Hematopoietic multipotent progenitor cell treated with erythropoietin and hydrocortisone succinate and interleukin-3 and kit ligand, for 6 days (in vitro differentiated cells): ENCODE measurements at places on chromosomes 3 and 15.
A peak's percentile ranks its signal among the peaks of the same experiment; 100 is the strongest.

- DNase-seq, result no peak
Observed at GRCh38 chr3:59385547-59385946, 335.7 kb upstream of the CFAP20DC start.

GRCh38 chr15:89360294-89360971 is 25.8 kb upstream of the POLG start:
- DNase-seq, result no peak

GRCh38 chr15:49906966-49907365 is 212.1 kb downstream of the ATP8B4 start:
- no peak for DNase-seq

- no peak for DNase-seq
Observed at GRCh38 chr15:60442031-60442650, 36.8 kb downstream of the ICE2 start.

GRCh38 chr15:34246276-34246976 is 21.6 kb downstream of the EMC4 start:
- no peak for DNase-seq

- DNase-seq, result no peak
Observed at GRCh38 chr3:1269808-1270207, 177.0 kb downstream of the CNTN6 start.

DNA sequence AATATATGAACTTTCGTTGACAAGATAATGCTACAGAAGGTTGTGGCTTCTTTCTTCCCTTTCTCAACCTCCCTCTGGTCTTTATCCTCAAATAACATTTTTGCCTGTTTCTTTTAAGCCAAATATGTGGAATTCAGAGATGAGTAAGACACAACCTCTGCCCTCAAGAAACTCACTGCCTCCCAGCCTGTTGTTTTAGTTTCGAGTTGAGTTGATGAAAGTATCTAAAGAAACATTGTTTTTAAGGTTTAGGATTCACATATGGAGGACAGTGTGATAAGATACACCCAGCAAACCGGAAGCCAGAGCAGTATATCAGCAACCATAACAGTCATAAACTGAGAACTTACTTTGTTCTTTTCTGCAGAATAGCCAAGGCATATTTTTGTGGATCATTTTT is 218.6 kb downstream of the THSD4 start:
- DNase-seq, result no peak

DNA sequence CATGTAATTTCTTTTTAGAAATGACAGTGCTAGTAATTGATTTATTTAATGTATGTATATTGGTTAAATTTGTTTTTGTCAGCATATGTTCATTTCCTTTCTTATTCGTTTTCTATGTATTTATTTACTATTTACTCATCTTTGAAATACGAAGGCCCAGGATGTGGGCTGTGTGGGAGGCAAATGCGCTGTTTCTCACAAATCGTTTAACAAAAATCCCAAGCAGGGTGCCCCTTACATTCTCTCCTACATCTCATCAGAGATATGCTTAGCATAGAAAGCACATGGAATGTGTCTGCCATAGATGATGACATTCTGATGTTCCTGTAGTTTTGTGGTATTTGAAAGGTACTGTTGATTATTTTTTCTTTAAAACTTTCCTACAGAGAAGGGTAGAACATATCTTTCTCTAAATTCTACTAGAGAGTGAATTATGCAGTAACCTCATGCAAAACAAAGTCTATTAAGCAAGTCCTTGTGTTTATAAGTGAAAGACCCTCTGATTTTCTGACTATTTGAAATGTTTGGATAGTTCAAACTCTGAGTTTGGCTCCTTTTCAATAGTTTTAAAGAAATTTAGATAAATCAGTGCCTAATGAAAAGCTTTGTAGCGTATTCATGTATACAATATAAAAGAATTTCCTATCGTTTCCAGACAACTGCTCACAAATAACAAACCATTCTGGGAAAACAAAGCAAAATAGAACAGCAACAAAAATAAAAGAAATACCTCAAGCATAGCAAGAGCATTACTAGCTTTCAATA is 111.1 kb upstream of the VGLL3 start:
- no peak for DNase-seq

DNA sequence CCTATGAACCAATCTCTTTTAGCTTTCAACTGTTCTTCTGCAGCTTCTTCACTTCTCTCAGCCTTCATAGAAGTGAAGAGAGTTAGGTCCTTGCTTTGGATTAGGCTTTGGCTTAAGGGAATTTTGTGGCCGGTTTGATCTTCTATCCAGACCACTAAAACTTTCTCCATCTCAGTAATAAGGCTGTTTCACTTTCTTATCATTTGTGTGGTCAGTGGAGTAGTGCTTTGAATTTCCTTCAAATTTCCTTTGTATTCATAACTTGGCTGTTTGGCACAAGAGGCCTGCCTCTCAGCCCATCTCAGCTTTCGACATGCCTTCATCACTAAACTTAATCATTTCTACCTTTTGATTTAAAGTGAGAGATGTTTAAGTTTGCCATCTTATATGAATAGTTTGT is 21.7 kb downstream of the DZIP1L start:
- no peak for DNase-seq

DNA sequence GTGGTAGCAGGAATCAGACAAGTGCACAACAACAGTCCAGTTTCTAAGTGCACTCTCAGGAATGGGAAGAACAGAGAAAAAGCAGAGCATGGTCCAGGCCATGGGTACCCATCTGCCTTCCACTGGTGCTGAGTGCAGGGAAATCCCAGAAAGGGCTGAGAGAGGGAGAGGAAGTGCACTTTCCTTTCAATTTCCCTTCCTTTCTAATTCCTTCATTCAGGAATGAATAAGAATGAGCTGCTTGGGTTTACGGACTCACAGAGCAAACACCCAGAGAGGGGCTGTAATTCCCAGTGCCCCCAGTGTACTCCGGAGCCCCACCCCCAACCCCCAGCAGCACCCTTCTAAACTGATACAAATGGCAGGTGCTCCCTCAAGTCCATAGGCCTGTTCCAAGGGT is 300.6 kb downstream of the FOXP1 start:
- no peak for DNase-seq

DNA sequence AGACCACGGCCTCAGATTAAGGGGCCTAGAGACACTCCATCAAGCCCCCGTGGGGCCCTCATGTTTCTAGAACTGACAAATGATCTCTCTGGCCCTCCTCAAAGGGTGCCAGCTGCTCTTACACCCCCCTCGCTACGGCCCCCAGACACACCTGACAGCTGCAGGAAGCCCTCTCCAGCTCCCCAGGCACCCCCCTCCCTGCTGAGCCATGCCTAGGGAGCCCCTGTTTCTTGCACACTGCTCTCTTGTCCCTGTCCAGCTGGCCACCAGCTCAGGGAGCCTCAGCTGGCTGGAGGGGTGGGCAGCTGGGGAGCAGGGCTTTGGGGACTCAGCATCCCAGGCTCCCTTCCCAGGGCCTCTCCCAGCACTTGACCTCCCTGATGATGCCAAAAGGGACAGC is 14.8 kb downstream of the TNK2 start:
- no peak for DNase-seq

- DNase-seq, result peak; percentile 1
Observed at GRCh38 chr3:196165850-196166249, 45.4 kb downstream of the ZDHHC19 start.

DNA sequence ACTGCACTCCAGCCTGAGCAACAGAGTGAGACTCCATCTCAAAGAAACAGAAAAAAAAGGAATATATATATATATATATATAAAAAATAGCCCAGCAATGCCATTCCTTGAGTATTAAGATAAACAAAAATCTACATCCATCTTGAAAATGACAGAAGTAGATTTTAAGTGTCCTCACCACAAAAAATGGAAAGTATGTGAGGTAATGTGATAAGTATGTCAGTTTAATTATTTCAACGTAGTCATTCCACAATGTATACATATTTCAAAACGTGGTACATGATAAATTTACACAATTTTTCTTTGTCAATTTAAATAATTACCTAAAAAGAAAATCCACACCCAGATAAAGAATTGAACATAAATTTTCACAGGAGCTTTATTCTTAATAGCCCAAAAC is 54.9 kb downstream of the HCN4 start:
- no peak for DNase-seq

GRCh38 chr3:53804697-53805462 is 41.3 kb downstream of the CHDH start:
- DNase-seq, result no peak

- DNase-seq, result no peak
Observed at GRCh38 chr15:85377986-85378385, 2.4 kb upstream of the AKAP13 start.

- no peak for DNase-seq
Observed at GRCh38 chr3:160196511-160197104, 28.6 kb upstream of the C3orf80 start.

GRCh38 chr3:157441102-157441624 is 4.5 kb downstream of the PTX3 start:
- no peak for DNase-seq
